RCC 7860 (cell line): ENCODE measurements at places on chromosomes 12 and 14.
A peak's percentile ranks its signal among the peaks of the same experiment; 100 is the strongest.

DNA sequence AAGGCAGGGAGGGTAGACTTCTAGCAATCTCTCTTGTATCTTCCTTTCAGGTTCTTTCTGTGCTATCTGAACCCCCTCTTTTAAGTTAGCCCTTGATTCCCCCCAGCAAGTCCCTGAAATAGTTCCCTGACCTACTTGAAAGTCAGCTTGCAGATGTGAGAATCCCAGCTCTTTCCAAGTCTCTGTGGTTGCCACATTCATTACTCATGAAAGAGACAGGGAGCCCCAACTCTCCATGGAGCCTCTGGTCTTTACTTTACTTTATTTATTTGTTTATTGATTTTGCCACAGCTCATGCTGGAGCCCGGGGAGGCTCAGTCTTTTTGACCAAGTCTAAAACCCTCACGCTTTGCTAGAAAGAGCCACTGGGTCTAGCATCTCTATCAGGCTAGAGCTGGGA lies 193.6 kb upstream of the FAR2 start:
- DNase-seq: no peak

GRCh38 chr14:88130057-88130432 lies 125.1 kb downstream of the GPR65 start:
- no peak for DNase-seq

DNA sequence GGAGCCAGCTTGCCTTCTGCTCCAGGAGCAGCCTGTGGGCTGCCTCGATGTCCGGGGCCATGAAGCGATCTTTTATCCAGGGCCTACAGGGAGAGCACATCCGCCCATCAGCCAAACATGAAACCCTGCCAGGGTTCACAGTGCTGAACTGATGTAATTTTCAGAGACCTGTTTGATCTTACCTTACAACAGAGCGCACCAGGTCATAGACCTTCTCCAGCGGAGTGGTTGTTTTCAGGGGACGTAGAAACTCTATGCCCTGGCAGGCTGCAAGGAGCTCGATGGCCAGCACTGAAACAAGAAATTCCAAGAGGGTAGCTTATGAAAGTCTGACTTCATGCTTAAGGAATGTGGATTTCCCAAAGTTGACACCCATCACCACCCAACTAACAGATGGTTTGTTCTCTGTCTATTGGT lies 19.7 kb downstream of the HAL start:
- DNase-seq: no peak

- DNase-seq: no peak
Measured at GRCh38 chr14:26323869-26324268, 274.0 kb downstream of the NOVA1 start.

DNA sequence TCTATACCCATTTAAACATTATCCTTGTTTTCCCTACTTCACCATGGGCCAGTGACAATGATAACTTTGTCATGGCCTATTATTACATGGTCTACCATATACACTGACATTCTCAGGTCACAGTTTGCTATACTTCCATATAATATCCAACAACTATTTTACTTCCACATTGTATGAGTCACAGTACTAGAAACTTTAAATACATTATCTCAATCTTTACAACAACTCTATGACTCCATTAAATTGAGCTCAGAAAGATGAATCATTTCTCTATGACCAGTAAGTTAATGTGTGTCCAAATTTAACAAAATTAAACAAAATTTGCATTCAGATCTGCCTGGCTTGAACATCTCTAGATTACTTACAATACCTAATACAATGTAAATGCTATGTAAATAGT lies 93.9 kb downstream of the PLEKHG7 start:
- DNase-seq: peak; percentile 14

DNA sequence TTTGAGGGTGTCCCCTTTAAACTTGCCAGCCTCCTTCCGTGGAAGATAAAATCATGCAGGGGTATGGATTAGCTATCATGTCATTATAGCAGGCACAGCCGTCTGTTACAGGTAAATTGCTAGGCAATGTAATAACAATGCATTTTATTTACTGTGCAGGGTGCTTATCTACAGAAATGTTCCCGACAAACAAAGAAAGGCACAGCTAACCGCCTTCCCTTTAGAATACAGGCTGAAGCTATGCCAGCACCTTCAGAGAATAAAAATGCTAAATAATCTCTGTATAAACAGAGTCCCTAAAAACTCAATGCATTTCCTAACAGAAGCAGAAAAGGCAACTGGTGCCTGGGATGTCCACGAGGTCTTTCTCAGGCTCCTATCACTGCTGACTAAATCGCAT lies 239.2 kb downstream of the SPTSSA start:
- DNase-seq: no peak

DNA sequence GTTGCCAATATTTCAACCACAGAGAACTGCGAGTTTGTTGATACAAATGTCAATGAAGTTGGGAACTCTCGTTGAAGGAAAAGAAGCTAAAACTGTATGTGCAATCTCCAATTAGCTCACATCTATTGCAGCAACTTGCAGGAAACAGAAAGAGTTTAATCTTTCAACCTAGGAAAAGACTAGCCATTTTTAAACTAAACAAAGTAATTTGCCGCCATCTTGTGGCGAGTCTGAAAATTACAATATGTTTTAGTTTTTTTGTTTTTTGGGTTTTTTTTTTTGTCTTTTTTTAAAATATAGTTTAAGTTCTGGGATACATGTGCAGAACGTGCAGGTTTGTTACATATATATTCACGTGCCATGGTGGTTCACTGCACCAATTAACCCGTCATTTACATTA lies 131.2 kb upstream of the FOXG1 start:
- no peak for DNase-seq

DNA sequence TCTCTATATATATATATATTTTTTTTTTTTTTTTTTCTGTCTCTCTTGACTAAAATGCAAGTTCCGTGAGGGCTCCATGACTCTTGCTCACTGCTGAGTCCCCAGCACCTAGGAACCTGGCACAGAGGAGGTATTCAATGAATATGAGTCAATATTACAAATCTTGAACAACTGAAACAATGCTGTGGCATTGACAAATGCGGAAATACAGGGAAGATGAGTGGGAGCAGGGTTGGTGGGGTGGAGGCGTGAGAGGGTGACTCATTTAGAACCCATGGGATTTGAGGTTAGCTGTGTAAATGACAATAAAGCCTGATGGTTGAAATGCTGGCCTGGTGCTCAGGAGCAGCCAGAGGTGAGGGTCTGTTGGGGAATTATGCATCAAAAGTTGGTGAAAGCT lies 121.7 kb upstream of the FUT8 start:
- peak; percentile 78 for DNase-seq
